ENCODE measurements at places on chromosomes 12 and 14.

- no peak for DNase-seq
Observed at GRCh38 chr12:3263282-3263681, 186.1 kb downstream of the TSPAN9 start.

DNA sequence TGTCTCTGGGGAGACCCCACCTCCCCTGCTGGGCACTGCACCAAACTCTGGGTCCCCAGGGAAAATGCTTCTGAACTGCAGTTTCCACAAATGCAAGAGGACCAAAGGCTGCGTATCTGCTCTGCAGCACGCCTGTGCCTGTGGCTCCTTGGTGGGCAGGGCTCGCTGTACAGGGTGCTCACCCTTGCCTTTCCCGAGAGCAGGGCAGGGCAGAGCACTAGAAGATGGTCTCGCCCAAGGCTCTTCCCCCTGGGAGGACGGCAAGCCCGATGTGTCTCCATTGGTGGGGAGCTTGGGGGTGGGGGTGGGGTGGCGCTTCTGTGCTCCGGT is 175.3 kb upstream of the RTL1 start:
- no peak for DNase-seq

DNA sequence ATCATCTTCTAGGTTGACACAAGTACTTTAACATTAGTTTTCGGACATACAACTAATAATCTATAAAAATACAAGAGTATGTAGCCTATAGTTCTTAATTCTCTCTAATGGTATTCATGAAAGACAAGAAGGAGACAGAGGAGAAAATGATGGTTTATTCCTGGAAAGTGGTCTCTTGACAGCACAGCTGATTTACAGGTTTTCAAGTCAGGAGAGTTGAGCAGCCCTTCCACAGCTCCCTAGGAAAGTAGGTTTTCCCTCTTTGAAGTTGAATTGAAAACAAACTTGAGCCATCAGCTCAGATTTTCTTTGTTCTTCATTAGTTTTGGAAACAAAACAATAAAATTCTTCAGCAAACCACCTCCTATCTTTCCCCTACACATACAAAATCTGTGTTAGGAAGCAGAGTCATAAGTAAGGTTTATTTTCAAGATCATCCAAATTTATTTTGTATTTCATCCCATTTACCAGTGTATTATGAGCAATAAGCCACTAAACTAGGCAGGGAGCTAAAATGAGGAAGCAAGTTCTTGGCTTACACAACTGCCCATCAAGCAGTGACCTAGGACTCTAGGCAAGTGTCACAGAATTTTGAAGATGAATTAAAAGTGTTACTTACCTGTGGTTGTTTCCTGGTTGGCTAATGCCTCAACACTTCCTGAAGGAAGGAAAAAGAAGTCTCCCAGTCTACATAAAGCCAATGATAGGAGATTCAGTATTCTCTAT is 357.0 kb downstream of the BCAT1 start:
- DNase-seq, result no peak

GRCh38 chr12:3045494-3045893 is 31.7 kb upstream of the TSPAN9 start:
- DNase-seq, result no peak

DNA sequence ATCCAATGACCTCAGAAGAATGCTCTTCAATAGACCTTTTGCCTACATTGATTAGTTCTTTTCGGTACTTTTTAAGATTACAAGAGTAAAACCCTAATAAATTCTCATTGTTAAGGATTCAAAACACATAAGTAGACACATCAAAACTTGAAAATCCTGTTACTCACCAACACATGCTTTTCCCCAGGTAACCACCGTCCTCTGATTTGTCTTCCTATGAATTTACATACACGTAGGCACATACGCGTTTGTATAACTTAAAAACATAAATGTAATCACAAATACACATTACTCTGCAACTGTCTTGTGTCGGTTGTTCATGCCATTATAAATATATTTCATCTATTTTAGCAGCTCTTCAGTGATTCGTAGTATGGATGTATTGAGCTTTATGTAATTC is 910 bp upstream of the WASHC4 start:
- no peak for DNase-seq

GRCh38 chr14:61238611-61239245 is 42.4 kb downstream of the TMEM30B start:
- DNase-seq, result no peak

DNA sequence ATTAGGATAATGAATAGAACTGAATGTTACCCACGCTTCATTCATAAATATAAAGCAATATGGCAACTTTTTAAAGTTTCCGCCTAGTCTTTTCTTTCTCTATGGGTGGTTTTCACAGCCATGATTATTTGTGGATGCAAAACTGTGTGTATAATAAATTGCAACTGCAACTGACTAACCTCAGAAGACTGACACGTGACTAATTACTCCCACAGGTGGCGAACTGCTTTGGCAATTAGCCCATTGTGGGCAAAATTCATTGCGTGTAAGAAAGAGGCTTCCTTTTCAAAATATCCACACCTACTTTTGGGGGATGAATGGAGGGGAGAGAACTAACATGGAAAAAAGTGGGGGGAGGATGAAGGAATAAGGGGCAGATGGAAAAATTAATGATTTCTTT is 79.0 kb downstream of the SLC25A21 start:
- no peak for DNase-seq

- DNase-seq, result no peak
Observed at GRCh38 chr12:76562130-76562529, 2.6 kb upstream of the OSBPL8 start.

GRCh38 chr14:83291714-83292113 is 1758.1 kb upstream of the SEL1L start:
- no peak for DNase-seq

DNA sequence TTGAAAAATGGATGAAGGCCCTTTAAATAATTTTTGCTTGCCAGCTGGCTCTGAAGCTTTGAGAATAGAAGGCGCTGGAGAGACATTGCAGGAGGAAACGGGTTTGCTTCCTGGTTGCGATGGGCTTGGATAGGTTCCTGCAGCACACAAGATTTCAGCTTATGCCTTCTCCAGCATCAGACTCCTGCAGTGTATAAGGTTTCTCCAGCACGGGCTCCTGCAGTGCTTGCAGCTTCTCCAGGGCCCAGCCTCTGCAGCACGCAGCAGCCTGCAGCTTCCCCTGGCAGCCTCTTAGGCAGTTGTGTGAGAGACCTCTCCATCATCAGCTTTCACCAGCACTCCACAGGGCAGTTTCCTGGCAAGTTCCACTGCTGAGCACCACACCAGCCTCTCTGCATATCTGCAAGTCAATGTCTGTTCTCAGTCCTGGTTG is 78.7 kb upstream of the ZDHHC17 start:
- peak; percentile 31 for DNase-seq

DNA sequence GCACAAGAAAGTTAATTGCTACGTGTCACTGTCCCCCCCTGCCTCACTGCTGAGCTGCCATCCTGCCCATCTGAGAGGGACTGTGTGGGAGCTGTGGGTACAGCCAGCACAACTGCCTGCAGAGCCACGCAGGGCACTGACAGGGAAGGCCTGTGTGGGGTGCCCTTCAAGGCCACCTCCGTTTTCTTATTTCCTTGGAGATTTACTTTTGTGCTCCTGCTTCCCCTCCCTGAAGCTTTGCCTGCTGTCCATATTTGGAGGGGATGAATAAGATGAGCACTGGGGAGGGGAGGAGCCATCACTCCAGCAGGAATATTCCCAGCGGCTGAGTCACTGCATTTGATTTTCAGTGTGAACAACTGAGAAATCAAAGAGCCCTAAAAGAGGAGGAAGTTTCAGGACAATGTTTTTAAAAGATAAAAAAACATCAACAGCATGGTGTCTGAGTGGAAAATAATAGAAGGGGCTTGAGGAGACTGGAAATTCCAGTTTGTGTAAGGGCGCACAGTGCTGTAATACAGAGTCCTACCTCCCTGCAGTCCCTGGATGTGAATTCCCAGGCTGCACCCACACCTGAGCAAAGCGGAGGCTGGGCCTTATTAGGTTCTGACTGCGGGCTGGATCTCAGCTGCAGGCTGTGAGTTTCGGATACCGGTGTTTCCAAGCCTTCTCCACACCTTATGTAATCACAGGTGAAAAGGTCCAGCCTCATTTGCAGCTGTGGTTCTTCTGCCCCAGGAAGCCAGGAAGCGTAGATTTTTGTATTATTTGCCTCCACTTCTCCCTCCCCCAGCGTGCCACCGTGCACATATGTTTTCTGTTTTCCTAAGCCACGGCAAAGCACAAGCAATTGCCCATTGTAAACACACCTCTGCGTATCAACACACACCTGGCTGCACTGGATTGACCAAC is 192.6 kb upstream of the BCL2L14 start:
- no peak for DNase-seq

All from posterior cingulate gyrus (tissue), 11 donors.